Anterior cingulate cortex (tissue), 58 donors: ENCODE measurements at places on chromosomes 6 and 20.

DNA sequence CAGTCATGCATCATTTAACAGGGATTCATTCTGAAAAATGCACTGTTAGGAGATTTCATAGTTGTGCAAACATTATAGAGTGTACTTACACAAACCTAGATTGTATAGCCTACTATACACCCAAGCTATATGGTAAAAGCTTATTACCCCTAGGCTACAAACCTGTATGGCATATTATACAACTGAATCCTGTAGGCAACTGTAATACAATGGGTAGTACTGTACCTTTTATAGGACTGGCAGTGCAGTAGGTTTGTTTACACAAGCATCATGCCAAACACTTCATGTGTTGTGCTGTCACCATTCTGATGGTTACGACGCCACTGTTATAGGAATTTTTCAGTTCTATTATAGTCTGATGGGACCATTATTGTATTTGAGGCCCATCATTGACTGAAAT, 39.3 kb upstream of the KHDC1 start:
- no peak for DNase-seq

- no peak for DNase-seq
These were observed 107.1 kb downstream of the UNC5CL start for GRCh38 chr6:40931931-40932330.

GRCh38 chr20:58309591-58310290, at the start of gene RAB22A:
RAB22A (plus strand) TSS chr20:58309715; CDS start chr20:58309977, 262 bp downstream.
- DNase-seq: peak; percentile 54

DNA sequence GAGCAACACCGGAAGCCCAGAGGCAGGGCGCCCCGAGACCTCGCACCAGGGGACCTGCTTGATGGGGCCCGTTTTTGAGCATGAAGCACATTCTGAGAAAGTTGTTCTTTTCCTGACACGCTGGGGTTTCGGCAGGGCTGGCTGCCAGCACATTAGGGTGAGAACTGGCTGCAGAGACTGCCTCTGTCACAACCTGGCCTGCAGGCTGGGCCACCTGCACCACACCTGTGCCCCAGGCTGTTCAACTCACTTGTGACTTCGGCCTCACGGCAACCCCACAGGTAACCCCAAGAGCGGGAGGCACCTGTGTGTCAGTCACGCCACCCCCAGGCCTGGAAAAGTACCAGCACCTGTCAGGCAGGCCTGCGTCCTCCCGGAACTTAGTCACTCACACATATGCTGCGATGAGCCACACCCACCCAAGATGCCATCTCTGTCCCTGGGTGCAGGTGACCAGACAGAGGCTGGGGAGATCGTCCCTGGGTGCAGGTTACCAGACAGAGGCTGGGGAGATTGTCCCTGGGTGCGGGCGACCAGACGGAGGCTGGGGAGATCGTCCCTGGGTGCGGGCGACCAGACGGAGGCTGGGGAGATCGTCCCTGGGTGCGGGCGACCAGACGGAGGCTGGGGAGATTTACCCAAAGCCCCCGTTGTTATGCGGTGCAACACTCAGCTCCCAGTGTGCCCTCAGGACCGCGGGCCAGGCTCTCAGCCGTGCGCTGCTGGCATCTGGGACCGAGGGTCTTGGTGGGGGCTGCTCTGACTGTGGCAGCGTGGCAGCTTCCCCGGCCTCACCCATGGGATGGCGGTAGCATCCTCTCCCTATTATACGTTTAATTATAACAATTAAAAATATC, 82.5 kb upstream of the BHLHE23 start:
- no peak for DNase-seq

DNA sequence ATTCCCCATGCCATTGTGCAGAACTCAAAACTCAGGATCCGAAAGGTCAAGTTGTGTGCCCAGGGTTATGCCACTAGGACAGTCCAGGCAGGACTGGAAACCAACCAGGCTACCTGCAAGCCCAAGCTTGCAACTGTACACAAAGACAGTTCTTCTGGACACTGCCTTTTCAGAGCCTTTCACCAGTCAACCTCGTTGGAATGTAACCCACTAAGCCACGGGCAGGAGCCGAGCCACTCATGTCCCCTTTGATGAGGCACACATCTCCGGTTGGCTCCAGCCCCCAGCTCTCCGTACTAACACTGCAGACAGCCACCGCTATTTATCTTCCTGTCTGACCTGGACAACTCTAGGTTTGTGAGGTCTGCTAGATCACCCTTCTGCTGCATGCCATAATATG, 62.5 kb downstream of the BMP7 start:
- no peak for DNase-seq

- no peak for DNase-seq
These were observed 38.0 kb downstream of the PIM1 start for GRCh38 chr6:37207903-37208456.

DNA sequence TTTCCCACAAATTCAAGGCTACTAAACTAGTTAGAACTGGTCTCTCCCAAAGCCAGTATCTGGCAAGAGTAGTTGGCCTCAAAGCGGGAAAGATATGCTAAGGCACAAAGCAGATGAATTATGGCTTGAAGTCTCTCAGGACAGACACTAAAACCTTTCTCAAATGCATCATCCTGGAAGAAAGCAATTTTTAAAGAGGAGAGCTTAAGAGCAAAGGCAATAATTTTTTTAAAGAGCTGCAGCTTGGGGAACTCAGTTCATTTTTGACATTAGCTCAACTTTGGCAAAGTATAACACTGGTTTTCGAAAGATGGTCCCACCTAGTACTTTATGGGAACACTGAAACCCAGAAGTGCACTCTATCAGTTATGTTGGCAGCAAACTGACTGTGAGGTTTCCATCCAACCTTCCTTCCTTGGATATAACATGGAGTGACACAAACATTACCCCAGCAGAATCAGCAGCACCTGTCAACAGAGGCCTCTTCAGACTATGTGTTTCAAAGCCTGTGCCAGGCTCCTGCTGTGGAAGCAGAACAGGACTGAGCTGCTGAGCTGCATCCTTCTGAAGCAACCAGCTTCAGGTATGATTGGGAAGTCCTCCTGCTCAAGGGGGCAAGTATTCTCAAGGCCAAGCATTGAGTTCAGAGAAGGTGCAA, 852.3 kb upstream of the HS3ST5 start:
- no peak for DNase-seq

DNA sequence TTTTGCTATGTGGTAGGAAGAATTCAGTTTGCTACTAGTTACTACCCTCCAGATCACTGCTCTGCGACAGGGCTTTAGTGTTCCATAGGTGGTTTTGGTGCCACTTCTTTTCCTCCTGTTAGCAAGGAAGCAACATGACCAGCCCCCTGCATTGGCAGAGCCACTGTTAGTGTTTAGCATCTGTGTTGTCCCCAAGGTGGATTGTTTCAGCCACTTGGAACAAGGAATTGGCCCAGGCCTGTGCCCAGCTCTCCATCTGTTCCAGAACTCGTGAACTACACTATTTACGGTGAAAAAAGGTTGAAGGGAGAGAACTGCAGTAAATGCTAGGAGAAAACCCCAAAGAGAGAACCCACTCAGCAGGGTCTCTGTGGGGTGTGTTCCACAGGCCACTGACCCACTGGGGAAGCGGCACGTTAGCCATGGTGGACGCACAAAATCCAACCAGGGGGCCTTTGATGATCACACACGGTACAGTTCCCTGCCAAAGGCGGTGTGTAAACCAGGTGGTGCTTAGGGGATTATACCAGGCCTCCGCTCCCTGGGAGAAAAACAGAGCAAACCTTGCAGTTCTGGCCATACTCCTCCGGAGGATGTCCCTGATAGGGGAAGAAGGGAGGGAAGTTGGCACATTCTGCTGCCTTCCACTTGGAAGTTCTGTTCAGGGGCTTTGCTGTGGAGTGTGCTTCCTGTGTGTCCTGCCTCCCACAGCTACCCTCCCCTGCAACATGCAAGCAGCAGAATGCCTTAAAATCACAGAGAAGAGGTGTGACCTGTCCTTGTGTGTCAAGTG, 72.3 kb downstream of the LYRM2 start:
- DNase-seq: no peak

DNA sequence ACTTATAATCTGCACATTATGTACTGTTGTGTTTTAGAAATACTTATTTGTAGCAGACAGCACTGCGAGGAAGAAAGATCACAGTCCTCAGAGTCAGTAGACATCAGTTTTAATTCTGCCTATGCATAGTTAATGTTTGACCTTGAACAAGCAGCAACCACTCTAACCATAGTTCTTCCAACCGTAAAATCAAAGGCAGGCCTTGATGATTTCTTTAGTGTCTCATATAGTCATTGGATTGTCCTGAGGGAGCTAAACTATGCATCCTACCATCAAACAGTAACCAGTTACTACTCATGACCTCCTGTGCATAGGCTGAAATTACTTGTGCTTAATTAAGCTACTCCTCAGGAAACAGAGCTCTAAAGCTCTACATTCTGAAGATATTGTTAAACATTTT, 294.8 kb upstream of the STXBP5 start:
- DNase-seq: no peak

DNA sequence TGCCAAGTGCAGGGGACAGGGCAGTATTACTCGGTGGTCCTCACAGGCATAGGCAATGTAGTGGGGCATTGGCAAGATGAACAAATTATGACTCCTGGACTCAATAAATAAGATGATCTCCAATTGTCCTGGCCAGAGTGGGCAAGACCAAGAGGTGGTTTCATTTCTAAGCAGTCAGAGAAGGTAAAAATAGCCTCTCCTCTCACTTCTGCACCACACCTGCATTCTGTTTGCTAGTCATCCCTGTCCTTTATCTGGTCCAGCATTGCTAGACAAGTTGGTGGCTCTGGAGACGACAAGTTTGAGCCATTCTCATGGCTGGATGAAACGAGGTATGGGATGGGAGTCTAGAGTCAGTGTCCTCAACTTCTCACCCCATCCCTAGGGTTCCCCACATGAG, 83.0 kb downstream of the BANF2 start:
- no peak for DNase-seq

- no peak for DNase-seq
These were observed 13.7 kb upstream of the SIRPB1 start for GRCh38 chr20:1633535-1633934.

- DNase-seq: no peak
These were observed 9.1 kb upstream of the SPATS1 start for GRCh38 chr6:44333273-44333919.

GRCh38 chr6:140269591-140270165, 895.2 kb upstream of the CITED2 start:
- DNase-seq: no peak

DNA sequence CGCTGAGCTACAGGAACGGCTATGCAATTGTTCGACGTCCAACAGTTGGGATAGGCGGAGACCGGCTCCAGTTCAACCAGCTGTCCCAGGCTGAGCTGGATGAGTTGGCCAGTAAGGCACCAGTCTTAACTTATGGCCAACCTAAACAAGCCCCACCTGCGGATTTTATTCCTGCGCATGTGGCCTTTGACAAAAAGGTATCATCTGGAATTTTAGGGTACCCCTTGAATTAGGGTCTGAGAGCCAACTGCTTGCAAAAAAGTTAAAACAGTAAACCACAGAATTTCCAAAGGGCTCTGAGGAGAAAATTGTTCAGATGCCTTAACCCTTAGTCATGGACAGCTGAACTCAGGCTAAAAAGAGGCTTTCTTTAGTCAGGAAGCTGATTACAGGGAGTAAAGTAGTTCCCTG, 3.8 kb downstream of the EFHC1 start:
- no peak for DNase-seq

GRCh38 chr20:9179867-9180266, 111.0 kb downstream of the PLCB4 start:
- DNase-seq: no peak

DNA sequence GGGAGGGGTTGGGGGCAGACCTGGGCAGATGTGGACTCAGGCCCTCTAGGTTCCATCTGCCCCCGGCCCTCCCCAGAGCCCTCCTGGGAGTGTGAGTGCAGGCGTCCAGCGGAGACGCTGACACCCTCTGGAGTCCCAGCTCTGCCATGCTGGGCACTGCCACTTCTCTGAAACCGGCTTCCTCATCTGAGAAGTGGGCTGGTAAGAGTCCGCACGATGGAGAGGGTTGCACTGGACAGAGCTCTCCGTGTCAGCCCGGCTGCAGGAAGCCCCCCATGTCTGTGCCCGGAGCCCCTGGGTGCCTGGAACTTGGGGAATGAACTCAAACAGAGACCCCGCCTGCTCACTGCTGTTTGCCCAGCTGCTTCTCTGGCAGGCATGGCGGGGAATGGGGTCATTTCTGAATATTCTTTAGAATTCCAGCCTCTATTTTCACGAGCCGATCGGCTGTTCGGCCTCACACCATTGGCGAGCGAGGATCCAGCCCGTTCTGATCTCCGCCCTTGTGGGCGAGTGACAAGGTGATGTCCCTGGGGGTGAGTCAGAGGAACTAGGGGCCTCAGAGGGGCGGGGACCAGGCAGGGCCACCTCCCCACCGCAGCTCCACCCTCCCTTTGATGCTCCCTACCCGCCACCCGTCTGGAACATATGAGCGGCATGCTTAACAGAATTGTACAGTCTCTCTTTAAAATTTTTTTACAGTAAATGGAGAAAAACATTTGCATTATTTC, 47.8 kb upstream of the GATA5 start:
- no peak for DNase-seq

- DNase-seq: no peak
These were observed 124.7 kb upstream of the SUPT3H start for GRCh38 chr6:45502456-45502855.

DNA sequence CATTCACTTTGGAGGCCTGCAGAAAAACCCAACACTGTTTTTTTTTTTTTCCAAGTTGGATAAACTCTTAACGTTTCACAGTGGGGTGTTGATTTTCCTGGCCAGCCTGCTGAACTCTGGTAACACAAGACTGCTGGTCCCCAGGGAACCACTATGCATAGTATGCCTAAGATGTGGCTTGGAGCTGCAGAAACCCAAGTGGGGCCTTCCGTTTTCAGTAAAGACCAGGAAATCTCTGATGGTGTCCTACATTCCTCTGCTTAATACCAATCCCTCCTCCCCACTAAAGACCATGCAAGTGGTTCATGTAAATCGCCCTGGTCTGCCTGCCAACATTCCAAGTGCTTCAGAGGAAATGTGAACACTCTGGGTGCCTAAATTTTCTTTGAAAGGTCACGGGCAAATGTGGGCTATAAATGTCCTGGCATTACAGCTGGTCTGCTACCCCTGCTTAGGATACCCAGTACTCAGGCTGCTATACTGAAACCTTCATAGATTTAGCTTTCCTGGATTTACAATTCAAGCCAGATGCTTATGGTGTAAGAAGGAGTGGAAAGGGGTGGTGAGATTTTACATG, 615.4 kb downstream of the MAFB start:
- no peak for DNase-seq

GRCh38 chr6:123398072-123398471, 238.7 kb downstream of the TRDN start:
- DNase-seq: no peak

DNA sequence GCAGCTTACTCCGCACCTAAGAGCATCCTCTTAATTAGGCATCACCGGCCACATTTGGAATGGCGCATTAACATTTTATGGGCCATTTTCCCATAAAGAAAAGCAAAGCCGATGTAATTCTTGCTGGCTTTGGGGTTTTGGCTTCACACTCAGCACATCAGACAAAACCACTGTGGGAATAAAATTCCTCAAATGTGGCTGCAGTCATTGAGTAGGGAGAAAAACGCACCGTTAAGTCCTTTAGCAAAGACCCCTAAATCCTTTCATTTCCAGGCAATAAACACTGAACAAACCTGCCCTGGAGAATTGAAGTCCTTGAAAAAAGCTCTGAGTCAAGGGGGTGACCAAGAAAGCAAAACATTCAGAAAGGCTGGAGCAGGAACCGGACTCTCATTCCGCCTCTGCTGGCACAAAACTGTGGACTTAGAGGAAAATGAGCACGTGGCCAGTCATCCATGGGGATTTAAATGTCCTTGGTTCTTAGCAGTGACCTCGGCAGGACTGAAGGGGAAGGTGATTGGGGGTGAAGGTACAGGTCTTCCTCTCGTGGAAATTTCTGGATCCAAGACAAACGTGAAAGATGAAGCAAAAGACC, 102.9 kb downstream of the CDH4 start:
- no peak for DNase-seq

GRCh38 chr20:48875914-48876240, 45.6 kb upstream of the ARFGEF2 start:
- DNase-seq: no peak
